Natural killer cell (primary cell): ENCODE measurements at places on chromosomes 1 and 21. TPM values are rescaled to one million over a fixed set of nuclear protein-coding genes. Genes with fewer than 3 reads are reported as not detected.

- peaks cover 64% of the 10 kb centered on the region for H3K36me3 ChIP-seq
- H3K27ac ChIP-seq = no peak overlapping the region
- H3K27me3 ChIP-seq = no peaks in the 10 kb centered on the region
- H3K4me1 ChIP-seq = no peaks in the 10 kb centered on the region
- DNase-seq = peak; percentile 37
These were observed 214.5 kb downstream of the VAV3 start for GRCh38 chr1:107750364-107750959.

Gene ADGRL4
- not detected for total RNA-seq

DNA sequence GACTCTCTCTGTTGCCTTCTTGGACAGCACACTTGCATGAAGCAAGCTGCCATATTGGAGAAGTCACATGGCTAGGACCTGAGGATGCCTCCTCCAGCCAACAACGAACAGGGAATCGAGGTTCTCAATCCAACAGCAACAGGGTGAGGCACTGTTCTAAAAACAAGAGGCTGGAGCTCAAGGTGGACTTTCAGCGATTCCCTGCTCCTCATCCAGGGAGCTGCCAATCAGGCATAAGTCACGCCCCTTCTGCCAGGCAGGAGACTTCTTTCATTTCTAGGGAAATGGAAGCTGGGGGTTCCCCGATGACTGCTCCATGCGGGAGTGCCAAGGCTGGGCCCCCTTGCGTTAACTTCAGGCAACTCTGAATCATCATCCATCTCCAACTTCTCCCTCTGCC, 22.7 kb upstream of the IFNAR1 start:
- H3K36me3 ChIP-seq = peaks cover 2% of the 10 kb centered on the region
- H3K4me1 ChIP-seq = peaks cover 31% of the 10 kb centered on the region
- no peaks in the 10 kb centered on the region for H3K27me3 ChIP-seq
- H3K27ac ChIP-seq = no peak overlapping the region
- no peak overlapping the region for H3K4me3 ChIP-seq

DNA sequence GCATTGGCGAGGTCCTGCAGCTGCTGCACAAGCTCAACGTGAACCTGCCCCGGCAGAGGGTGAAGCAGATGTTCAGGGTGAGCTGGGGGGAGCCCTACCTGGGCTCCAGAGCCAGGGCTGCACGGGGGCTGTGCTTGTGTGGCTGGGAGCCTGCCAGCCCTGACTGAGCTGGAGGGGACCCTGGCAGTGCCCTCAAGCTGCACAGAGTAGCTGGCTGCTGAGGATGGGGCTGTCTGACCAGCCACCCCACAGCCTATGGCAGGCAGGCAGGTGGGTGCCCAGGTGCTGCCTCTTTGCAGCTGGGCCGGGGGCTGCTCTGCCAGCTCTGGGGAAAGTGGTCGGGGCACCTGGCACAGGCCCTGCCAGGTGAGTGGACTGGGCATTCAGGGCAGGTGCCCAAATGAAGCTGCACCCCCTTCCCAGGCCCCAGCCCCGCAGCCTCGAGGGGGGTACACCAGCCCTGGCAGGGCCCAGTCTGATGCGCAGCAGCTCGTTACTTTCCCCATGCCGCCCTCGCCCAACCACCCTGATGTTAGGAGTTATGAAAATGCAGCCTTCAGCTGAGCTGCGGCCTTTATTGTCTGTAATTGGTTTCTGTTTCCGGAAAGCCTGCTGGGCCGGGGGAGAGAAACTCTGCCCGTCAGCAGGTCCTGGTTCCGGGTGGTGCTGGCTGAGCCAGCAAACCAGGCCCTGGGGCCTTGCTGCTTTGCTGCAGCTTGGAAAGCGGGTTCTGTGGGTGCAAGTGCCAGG, 4.3 kb downstream of the PLCH2 start:
- no peak overlapping the region for H3K27ac ChIP-seq
- no peak for DNase-seq
- H3K36me3 ChIP-seq = peaks cover 4% of the 10 kb centered on the region
- no peaks in the 10 kb centered on the region for H3K27me3 ChIP-seq

- H3K36me3 ChIP-seq = no peaks in the 10 kb centered on the region
- H3K27me3 ChIP-seq = no peaks in the 10 kb centered on the region
- H3K4me1 ChIP-seq = no peaks in the 10 kb centered on the region
- H3K27ac ChIP-seq = no peak overlapping the region
- no peak overlapping the region for H3K4me3 ChIP-seq
- no peak for DNase-seq
These were observed 16.6 kb upstream of the EYA3 start for GRCh38 chr1:28104866-28105467.

GRCh38 chr1:234765672-234766071, 155.7 kb upstream of the IRF2BP2 start:
- no peak overlapping the region for H3K4me3 ChIP-seq
- no peaks in the 10 kb centered on the region for H3K36me3 ChIP-seq
- no peak for DNase-seq
- no peaks in the 10 kb centered on the region for H3K27me3 ChIP-seq
- peaks cover 27% of the 10 kb centered on the region for H3K4me1 ChIP-seq
- no peak overlapping the region for H3K27ac ChIP-seq

Gene RIIAD1
- total RNA-seq = not detected

Gene LIN28A
- not detected for total RNA-seq

DNA sequence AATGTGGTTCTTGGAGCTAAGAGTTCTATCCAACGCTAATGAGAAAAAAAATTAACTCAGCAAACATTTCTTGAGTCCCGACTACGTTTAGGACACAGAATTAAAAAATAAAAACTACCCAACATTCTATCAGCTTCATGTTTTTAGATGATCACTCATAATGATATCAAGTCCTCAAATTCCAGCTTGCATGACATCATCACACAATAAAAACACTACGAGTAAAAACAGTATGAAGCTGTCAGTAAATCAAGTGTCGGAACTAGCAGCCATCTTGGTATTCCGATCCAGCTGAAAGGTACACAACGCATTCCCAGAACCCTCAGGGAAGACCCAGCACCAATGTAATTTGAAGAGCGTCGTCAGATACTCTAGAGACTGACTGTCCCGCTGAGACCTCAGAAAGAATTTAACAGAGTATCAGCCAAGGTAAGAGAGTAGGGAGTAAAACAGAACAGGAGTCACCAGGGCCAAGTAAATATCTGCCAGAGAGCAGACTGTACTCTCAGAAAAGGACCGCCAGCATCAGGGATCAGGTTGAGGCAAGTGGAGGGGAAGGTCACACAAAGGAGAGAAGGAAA, 57.0 kb downstream of the NRIP1 start:
- H3K36me3 ChIP-seq = no peaks in the 10 kb centered on the region
- H3K27ac ChIP-seq = no peak overlapping the region
- H3K27me3 ChIP-seq = no peaks in the 10 kb centered on the region

DNA sequence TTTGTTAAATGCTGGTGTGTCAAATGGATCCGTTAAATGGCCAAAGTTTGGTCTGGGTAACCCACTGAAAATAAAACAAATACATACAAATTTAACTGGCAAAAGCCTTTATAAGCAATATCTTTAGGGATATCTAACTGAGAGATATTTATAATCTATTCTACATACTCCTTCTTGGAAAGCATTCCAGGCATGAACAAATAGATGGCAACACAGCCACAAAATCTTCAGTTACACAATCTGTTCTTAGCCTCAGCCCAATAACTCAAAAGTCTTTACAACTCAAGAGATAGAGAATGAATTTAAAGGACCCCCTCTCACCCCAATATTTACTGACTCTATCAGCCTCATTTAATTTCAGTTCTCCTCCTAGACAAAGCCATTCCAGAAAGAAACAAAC, 58.7 kb downstream of the NRDC start:
- DNase-seq = no peak
- H3K36me3 ChIP-seq = peaks cover 75% of the 10 kb centered on the region
- H3K27ac ChIP-seq = no peak overlapping the region
- no peaks in the 10 kb centered on the region for H3K27me3 ChIP-seq
- no peaks in the 10 kb centered on the region for H3K4me1 ChIP-seq
- no peak overlapping the region for H3K4me3 ChIP-seq

DNA sequence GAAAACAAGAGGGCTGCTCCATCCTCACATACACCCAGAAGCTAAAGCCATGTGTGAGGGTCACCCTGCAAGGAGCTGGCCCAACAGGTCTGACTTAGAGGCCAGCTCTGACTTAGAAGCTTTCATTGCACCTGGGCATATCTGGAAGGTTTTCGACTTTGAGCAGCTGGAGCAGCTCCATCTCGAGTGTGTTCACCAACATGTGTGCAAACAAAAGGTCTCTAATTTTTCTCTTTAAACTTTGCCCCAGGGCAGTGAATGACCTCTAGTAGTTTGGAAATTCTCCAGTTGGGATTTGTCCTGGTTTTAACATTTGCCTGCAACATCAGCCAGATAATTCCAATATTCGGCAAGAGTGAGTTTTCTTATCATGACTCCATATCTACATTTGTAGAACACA, 108.3 kb downstream of the TNR start:
- no peaks in the 10 kb centered on the region for H3K27me3 ChIP-seq
- no peak overlapping the region for H3K27ac ChIP-seq
- no peak for DNase-seq
- no peak overlapping the region for H3K4me3 ChIP-seq

Gene ESRRG
- not detected for total RNA-seq

Gene CTBS
- 19.9 TPM for total RNA-seq

- H3K27ac ChIP-seq = no peak overlapping the region
- H3K4me1 ChIP-seq = no peaks in the 10 kb centered on the region
- no peak for DNase-seq
- peaks cover 2% of the 10 kb centered on the region for H3K27me3 ChIP-seq
- no peaks in the 10 kb centered on the region for H3K36me3 ChIP-seq
These were observed 57.9 kb upstream of the CR2 start for GRCh38 chr1:207396168-207396746.

DNA sequence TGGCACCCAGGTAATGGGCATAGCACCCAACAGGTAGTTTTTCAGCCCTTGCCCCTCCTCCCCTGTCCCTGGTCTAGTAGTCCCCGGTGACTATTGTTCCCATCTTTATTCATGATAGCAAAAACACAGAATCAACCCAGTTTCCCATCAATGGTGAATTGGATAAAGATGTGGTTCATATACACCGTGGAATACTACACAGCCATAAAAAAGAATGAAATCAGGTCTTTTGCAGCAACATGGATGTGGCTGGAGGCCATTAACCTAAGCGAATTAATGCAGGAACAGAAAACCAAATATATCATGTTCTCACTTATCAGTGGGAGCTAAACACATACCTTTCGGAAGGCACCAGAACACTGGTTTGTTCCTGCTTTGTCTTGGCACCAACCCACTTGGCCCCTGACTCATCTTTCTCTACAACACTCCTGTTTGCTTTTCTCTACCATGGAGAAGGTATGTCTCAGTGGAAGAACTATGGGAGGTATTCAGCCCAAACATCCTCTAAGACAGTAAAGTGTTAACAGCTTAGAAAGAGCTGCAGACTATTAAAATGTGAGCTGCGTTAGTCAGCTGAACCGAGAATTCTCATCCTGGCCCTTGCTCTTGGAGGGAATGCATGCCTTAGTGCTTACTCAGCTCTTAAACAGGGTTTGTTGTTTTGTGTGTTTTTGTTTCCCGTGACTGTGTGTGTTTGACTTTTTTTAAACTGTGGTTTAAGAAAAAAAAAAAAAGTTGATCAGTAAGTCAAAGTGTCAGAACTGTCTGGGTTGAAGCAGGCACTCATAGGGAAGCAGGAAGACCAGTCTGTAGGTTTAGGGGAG, 203.0 kb downstream of the TOMM20 start:
- peaks cover 37% of the 10 kb centered on the region for H3K4me1 ChIP-seq
- no peaks in the 10 kb centered on the region for H3K36me3 ChIP-seq
- no peaks in the 10 kb centered on the region for H3K27me3 ChIP-seq
- peak; percentile 64 for DNase-seq
- H3K4me3 ChIP-seq = no peak overlapping the region

DNA sequence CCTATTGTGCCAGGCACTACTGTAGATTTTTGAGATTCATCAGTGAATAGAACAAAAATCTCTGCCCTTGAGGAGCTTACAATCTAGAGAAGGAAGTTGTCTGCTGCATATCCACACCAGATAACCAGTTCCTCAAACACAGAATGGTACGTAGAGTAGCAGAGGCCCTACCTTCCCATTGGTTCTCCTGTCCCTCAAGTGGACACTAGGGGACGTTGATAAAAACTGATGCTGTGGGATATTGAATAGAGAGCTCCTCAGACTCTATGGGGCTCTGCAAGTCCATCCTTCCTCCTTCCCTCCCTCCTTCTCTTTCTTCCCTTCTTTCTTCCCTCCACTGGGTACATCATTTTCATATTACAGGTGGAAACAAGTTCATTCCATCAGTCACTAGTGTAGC, 371.3 kb downstream of the PBX1 start:
- no peaks in the 10 kb centered on the region for H3K36me3 ChIP-seq
- H3K4me3 ChIP-seq = no peak overlapping the region
- DNase-seq = no peak

DNA sequence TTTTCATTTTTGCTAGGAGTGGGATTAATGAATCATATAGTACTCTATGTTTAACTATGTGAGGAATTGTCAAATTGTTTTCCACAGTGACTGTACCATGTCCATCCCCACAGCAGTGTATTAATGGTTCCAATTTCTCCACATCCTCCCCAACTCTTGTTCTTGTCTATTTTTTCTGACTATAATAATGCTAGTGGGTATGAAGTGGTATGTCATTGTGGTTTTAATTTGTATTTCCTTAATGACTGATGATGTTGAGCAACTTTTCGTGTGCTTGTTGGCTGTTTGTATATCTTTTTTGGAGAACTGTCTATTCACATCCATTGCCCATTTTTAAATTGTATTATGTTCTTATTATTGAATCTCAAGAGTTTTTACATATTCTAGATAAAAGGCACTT, 10.0 kb upstream of the KPRP start:
- no peaks in the 10 kb centered on the region for H3K27me3 ChIP-seq
- no peaks in the 10 kb centered on the region for H3K36me3 ChIP-seq
- no peak for DNase-seq
- no peaks in the 10 kb centered on the region for H3K4me1 ChIP-seq
- H3K27ac ChIP-seq = no peak overlapping the region

DNA sequence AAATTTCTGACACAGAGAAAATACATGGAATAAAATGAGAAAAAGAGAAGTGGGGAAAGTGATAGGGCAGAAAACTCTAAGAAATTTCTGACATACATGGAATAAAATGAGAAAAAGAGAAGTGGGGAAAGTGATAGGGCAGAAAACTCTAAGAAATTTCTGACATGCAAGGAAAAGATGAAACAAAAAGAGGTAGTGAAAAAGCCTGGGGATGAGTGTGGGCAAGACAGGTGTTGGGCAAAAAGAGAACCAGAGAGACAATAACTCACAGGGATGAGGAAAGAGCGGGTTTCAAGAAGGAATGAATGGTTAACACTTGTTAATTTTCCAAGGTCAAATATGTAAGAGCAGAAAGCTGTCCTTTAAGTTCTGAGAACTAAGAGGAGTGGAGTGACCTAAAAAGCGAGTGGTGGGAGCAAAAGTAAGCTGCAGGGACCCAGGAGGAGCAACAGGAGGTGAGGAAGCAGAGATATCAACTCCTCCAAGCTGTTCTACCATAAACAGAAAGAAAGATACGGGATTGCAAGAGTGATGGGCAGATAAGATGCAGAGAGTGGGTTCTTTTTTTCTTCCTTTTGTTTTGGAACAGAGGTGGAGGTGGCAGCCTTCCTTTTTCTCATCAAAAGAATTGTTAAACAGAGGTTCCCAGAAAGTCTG, 29.9 kb upstream of the EXO1 start:
- H3K4me1 ChIP-seq = no peaks in the 10 kb centered on the region
- no peak overlapping the region for H3K27ac ChIP-seq
- H3K36me3 ChIP-seq = no peaks in the 10 kb centered on the region
- H3K4me3 ChIP-seq = no peak overlapping the region
- no peak for DNase-seq

Gene OR2L8
- total RNA-seq = not detected

Gene VHLL
- 0.42 TPM for total RNA-seq

Gene OR14K1
- not detected for total RNA-seq

Gene CELF3
- not detected for total RNA-seq
